ENCODE measurements at places on chromosomes 11 and 22.

- no peak for DNase-seq
Measured at GRCh38 chr11:13781153-13781552, 112.7 kb downstream of the FAR1 start.

GRCh38 chr11:44595964-44596381 lies 30.5 kb downstream of the CD82 start:
- DNase-seq = no peak

DNA sequence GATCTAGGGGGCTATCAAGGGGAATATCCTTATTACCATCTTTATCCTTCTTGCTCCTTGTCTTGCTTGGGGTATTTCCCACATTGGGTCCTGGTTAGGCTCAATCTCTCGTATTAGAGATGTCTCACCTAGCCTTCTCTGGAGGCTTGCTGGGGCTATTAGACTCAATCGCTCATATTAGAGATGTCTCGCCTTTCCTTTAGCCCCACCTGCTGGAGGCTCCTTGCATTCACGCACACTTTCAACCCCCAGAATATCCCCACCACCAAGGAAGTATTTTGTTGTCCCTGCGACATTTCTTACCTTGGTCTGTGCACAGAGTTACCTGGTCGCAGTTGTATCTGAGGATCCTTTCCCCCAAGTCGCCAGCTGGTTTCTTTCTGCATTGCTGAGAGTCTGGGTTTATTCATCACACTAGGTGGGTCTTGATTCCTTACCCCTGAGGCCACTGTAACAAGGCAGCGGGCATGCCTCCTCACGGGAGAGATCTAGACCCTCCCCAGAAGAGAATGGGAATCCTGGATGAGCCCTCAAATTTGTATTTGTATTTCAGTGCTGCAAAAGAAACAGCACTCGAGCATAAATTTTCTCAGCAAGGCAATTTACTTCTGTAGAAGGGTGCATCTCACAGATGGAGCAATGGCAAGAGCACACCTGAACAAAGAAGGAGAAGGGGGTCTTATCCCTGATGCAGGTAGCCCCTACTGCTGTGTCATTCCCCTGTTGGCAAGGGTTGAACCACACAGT lies 15.9 kb upstream of the HYLS1 start:
- no peak for DNase-seq

DNA sequence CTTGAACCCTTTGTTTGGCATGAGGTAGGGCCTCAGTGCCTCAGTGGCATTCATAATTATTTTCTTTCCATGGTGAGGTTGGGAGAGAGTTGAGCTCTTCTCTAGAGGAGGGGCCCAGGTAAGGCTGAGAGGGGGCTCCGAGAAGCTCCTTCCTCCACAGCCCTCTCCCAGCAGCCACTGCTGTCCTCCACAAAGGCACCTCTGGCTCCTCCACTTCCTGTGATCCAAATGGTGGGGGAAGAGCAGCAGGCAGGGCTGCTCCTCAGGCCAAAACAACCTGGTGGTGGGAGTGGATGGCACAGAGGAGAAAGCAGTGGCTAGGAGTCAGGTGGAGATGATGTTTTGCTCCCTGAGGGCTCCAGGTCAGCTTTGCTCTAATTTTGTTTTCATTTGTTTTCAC lies 13.3 kb downstream of the ROBO4 start:
- DNase-seq = no peak

Measured in activated T-cell treated with anti-CD3 and anti-CD28 coated beads, Interleukin-2, amount 50 U/mL, for 24 hours (primary cell).